ENCODE measurements at places on chromosomes 7 and 10.

- DNase-seq, result no peak
These were observed 334.1 kb downstream of the HPSE2 start for GRCh38 chr10:98901441-98902110.

GRCh38 chr7:43480581-43480980, 102.3 kb upstream of the STK17A start:
- DNase-seq, result no peak

DNA sequence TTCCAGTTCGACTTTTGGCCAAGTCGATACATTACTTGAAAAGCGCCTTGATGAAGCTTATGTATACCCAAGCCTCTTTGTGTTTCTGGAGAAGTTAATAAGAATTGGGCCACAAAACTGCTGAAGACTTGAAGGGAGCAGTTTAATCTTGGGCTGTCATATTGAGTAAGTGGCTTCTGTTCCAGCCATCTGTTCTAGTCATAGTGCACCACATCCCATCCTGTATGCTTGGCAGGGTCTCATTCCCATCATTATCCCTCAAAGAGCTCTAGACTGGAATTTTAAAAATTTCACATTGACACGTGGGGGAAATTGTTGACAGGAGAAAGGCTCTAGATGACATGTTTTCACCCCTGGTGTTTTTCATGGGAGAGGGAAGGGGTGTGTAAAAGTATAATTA, 196.6 kb upstream of the PLPP4 start:
- DNase-seq, result no peak

DNA sequence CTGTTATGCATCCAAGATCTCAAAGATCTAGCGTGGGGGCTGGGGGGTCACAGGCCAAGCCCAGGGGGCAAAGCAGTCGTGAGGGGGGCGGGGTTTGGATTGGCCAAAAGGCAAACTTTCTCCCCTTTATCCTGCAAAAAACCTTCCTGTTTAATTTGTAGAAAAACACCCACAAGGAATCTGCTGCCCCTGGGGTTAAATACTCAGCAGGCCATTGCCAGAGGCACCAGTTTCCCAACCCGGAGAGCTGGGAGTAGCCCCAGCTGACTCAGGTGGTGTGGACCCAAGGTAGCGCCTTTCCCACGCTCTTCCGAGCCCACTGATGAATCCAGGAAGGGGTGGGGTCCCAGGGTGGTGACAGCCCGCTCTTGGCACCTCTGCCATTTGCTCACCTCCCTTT, 21.4 kb downstream of the KCP start:
- no peak for DNase-seq

DNA sequence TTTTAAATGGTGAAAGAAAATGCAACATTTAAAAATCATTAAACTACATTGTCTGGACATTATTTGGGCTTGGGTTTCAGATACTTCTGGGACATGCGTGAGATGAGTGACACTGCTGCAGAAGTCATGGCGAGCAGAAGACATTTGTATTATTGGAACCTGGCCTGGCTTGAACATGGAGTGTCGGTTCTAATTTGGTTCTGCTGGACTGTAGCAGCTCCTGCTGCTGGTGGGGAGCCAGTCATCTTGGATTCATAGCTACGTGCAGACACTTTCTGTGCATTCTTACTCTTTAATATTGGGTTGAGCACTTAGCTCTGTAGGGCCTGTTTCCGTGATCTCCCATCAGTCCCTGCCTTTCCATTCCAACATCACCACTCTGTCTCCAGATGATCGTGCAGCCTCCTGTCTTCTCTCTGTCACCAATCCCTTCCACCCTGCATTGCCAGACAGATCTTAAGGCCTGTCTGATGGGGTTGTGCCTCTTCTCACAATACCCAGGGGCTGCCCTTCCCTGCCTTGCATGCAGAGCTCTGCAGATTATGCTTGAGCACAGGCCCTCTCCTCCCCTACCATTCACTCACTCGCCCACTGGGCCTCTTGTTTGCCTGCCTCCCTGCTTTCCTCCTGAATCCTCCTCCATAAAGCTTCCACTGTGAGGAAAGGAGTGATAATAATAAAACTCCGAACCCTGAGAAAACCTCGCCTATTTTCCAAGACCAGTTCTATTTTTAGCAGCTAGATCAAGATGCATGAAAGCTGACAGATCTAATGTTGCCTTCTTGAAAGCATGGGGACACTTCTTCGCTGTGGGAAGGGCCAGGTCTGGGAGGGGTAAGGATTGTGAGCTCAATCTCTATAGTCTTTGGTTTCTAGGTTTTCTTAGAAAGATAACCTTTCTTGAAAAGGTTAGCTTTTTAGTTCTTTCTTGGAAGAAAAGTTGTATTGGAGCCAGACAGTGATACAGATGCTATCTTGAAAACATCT, 32.9 kb downstream of the CELF2 start:
- no peak for DNase-seq

DNA sequence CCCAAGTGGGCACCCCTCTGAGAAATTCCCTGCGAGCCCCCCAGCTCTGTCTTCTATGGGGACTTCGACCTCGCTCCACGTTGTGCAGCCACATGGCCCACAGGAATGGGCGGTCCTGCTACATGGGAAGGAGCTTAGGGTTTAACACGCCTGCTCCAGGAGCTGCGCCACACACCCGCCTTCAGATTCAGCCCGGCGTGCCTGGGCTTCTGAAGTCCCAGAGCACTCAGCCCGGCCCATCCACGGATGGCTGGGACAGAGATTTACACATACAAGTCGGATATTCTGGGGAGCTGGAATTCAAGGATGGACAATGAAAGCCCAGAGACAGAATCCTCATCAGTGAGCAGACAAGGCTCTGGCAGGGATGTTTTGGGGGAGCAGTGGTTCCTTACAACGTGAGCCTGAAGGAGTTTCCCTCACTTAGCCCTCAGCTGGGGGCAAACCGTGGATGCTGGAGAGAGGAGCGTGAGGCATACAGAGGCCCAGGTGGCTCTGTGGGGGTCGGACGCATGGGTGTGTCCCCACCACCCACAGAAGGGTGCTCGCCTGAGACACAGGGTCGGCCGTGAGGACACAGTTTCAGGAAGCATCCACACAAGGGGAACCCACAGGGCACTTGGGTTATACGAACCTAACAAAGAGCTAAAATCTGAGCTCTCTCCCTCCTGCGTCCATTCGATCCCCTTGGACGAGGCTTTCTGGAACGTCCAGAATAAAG, 372.9 kb downstream of the DNAJB6 start:
- no peak for DNase-seq

GRCh38 chr10:78523453-78523852, 489.8 kb downstream of the RPS24 start:
- DNase-seq, result no peak

DNA sequence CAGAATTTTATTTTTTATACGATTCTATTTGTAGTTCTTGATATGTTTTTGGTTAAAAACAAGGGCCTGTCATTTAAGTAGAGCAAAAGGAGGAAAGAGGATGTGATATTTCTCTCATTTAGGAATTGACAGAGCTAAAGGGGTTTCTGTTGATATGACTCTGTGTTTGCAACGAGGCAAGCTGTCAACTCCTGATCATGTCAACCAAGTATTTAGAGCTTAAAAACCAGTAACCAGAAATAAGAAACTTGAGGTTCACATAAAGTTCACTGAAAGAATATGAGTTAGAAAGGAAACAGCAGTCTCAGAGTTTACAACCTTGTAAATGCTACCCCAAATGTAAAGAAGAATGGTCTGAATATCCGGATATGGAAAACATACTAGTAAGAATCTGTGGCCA, 434.2 kb downstream of the PARD3 start:
- DNase-seq, result no peak

GRCh38 chr7:120079704-120080103, 193.3 kb upstream of the KCND2 start:
- DNase-seq, result no peak

GRCh38 chr10:78849115-78849514, 219.7 kb upstream of the ZMIZ1 start:
- no peak for DNase-seq

Measured in activated CD4-positive, alpha-beta T cell treated with anti-CD3 and anti-CD28 coated beads, Interleukin-2, amount 50 U/mL, for 24 hours (primary cell).